ENCODE measurements at places on chromosomes 12 and 14. TPM values are rescaled to one million over a fixed set of nuclear protein-coding genes. Genes with fewer than 3 reads are reported as not detected.
A peak's percentile ranks its signal among the peaks of the same experiment; 100 is the strongest.

Gene PPP4R4
- 3.7 TPM for total RNA-seq

Gene MYO1H
- total RNA-seq = not detected

Gene GLT1D1
- 0.10 TPM for total RNA-seq

Gene KRT78
- not detected for total RNA-seq

Gene TTC6
- total RNA-seq = not detected

DNA sequence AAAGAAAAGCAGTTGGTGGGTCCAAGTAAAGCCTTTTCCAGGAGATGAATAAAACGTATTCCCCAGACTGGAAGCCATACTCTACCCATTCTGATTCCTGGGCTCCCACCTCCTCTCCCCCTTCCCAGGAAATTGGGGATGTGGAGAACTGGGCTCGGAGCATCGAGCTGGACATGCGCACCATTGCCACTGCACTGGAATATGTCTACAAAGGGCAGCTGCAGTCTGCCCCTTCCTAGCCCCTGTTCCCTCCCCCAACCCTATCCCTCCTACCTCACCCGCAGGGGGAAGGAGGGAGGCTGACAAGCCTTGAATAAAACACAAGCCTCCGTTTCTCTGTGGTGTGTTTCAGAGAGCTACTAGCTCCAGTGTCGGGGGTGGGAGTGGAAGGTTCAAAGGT, 822 bp upstream of the RDH5 start:
- peaks cover 3% of the 10 kb centered on the region for H3K27me3 ChIP-seq
- H3K36me3 ChIP-seq = peaks cover 30% of the 10 kb centered on the region
- DNase-seq = no peak
- no peak overlapping the region for H3K4me3 ChIP-seq

DNA sequence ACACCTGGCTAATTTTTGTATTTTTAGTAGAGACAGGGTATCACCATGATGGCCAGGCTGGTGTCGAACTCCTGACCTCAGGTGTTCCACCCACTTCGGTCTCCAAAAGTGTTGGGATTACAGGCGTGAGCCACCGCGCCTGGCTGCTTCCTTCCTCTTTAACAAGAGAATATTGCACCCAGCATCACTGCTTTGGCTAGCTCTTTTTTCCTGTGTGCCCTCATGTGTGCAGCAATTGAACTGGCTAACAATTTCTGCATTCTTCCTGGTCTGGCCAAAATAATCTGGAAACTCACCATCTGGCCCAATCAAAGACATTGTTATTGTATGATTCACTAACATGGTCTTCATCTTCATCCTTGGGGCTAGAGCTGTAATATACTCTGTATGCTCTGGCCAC, 2.7 kb upstream of the ASB8 start:
- DNase-seq = no peak
- peaks cover 9% of the 10 kb centered on the region for H3K27me3 ChIP-seq
- H3K36me3 ChIP-seq = peaks cover 2% of the 10 kb centered on the region
- H3K4me1 ChIP-seq = peaks cover 25% of the 10 kb centered on the region
- H3K27ac ChIP-seq = no peak overlapping the region
- H3K4me3 ChIP-seq = no peak overlapping the region

DNA sequence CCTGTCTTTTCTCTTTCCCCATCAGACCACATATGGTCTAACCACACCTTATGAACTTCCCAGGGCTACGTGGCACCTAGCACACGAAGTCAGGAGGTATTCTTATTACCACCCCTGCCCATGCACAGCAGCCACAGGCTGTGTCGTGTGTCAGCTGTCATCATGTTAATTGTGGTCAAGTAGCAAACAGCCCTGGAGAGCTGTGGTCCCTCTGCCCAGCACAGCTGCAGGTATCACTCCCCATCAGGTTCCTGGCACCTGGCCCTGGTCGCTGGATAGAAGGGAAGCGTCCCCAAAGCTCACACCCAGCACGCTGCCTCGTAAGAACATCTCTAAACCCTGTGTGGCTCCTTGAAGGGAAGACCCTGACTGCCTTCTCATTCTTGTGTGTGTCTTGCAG, 45.4 kb downstream of the CLMN start:
- no peaks in the 10 kb centered on the region for H3K36me3 ChIP-seq
- no peak overlapping the region for H3K4me3 ChIP-seq
- no peaks in the 10 kb centered on the region for H3K4me1 ChIP-seq
- no peaks in the 10 kb centered on the region for H3K27me3 ChIP-seq
- H3K27ac ChIP-seq = no peak overlapping the region
- no peak for DNase-seq

DNA sequence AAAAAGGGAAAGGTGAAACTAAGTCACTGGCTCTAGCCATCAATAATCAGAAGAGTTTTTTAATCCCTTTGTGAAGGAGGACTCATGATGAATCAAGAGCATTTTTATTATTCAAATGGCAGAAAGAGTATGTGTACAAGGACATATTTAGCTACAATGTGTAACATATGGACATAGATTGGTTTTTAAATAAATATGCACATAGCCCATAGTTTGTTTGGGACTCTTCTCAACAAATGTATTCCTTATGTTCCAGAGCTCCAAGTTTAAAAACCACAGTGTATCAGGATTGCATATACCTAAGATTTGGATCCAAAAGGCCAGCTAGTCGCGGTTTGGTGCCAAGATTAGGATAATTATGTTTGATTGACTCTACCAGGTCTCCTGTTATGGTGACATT, 104.2 kb downstream of the C12orf50 start:
- no peak for DNase-seq
- no peaks in the 10 kb centered on the region for H3K4me1 ChIP-seq
- H3K27ac ChIP-seq = no peak overlapping the region
- no peaks in the 10 kb centered on the region for H3K36me3 ChIP-seq
- no peak overlapping the region for H3K4me3 ChIP-seq
- H3K27me3 ChIP-seq = no peaks in the 10 kb centered on the region

- peak within 1 kb of the TSS; percentile 100 for H3K4me3 ChIP-seq
- peaks cover 46% of the 10 kb centered on the region for H3K36me3 ChIP-seq
- peak; percentile 89 for DNase-seq
- H3K27me3 ChIP-seq = no peaks in the 10 kb centered on the region
Measured at GRCh38 chr12:112409064-112409905, at the start of gene RPL6. Gene RPL6, minus strand, starts transcription at chr12:112409605. Its CDS starts 949 bp downstream, at chr12:112408656.

GRCh38 chr12:128381946-128382345, 115.0 kb downstream of the TMEM132C start:
- no peaks in the 10 kb centered on the region for H3K27me3 ChIP-seq
- no peak overlapping the region for H3K27ac ChIP-seq
- H3K4me1 ChIP-seq = no peaks in the 10 kb centered on the region
- no peaks in the 10 kb centered on the region for H3K36me3 ChIP-seq
- no peak for DNase-seq

DNA sequence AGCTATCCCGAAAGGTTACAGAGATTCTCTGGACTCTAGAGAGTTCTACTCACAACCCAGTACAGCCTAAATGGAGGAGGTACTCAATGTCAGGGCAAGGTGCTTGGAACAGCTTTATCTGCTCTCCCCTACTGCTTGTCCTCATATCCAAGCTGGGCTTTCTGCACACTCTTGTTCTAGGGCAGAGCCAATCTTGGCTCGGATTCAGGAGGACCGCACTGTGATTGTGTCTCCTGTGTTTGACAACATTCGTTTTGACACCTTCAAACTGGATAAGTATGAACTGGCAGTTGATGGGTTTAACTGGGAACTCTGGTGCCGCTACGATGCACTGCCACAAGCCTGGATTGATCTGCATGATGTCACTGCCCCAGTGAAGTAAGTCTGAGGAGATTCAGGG, 25.0 kb downstream of the GALNT8 start:
- no peaks in the 10 kb centered on the region for H3K36me3 ChIP-seq
- no peaks in the 10 kb centered on the region for H3K4me1 ChIP-seq
- H3K4me3 ChIP-seq = no peak overlapping the region
- no peak overlapping the region for H3K27ac ChIP-seq
- H3K27me3 ChIP-seq = peaks cover 19% of the 10 kb centered on the region

DNA sequence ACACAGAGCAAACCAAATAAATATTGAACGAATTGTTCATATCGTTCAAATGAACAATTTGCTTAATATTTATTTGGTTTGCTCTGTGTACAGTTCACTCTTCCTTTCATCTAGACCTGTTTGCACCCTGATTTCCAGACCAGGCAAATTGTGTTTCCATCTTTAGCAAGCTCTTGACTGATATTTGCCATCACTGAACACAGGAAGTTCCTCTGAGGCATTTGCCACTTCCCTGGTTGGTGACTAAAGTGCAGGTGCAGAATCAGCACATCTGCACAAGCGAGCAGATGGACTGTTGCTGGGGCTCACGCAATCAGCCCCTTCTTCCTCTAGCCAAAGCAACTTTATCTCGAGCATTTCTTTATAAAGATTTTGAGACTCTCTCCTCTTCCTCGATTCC, 112.9 kb downstream of the DAAM1 start:
- H3K4me1 ChIP-seq = peaks cover 39% of the 10 kb centered on the region
- no peak overlapping the region for H3K4me3 ChIP-seq
- DNase-seq = peak; percentile 49
- H3K36me3 ChIP-seq = peaks cover 8% of the 10 kb centered on the region
- H3K27me3 ChIP-seq = no peaks in the 10 kb centered on the region

DNA sequence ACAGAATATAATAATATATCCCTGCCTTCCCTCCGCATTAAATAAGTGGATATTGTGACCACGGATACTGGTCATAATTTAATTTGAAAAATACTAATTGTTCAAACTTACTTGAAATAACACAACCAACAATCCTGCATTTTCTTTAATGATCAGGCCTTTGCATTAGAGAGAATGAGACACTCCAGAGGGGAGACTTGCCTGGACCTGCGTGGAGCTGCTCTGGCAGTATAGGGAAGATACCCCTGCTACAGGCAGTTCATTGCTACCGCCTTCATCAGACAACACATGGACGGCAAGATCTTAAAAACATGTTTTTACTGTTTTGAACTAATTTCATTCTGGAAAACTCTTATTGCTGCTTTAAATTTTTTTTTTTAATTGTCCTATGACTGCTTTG, 211.0 kb upstream of the FAR2 start:
- H3K4me3 ChIP-seq = no peak overlapping the region
- no peak overlapping the region for H3K27ac ChIP-seq
- no peaks in the 10 kb centered on the region for H3K4me1 ChIP-seq
- H3K36me3 ChIP-seq = no peaks in the 10 kb centered on the region
- no peak for DNase-seq

DNA sequence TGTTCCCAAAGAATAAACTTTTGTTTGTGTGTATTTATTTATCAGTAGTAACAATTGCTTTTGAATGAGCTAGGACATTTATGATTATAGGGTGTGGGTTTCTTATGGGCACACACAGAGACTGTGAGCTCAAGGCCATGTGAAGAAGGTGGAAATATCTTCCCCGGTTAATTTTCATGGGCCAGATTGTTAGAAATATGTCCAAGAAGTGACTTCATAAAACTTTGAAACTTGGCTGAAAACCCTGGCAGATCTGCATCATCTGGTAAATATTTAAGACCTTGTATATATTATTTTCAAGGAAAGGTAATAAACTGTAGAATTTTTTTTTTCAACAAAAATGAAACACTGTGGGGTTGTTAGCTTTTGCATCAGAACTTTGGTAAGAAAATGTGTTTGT, 53.5 kb upstream of the RNU6-8 start:
- no peak overlapping the region for H3K4me3 ChIP-seq
- no peak overlapping the region for H3K27ac ChIP-seq
- peaks cover 18% of the 10 kb centered on the region for H3K4me1 ChIP-seq
- no peaks in the 10 kb centered on the region for H3K36me3 ChIP-seq
- no peak for DNase-seq

Data from activated CD4-positive, alpha-beta T cell treated with anti-CD3 and anti-CD28 coated beads, Interleukin-2, amount 10 ng/mL, durations not matched to agents 7 days and 5 days (primary cell).